ENCODE measurements at places on chromosomes 7 and 10.

GRCh38 chr10:44105696-44106095, 279.2 kb downstream of the CXCL12 start:
- DNase-seq, result no peak

DNA sequence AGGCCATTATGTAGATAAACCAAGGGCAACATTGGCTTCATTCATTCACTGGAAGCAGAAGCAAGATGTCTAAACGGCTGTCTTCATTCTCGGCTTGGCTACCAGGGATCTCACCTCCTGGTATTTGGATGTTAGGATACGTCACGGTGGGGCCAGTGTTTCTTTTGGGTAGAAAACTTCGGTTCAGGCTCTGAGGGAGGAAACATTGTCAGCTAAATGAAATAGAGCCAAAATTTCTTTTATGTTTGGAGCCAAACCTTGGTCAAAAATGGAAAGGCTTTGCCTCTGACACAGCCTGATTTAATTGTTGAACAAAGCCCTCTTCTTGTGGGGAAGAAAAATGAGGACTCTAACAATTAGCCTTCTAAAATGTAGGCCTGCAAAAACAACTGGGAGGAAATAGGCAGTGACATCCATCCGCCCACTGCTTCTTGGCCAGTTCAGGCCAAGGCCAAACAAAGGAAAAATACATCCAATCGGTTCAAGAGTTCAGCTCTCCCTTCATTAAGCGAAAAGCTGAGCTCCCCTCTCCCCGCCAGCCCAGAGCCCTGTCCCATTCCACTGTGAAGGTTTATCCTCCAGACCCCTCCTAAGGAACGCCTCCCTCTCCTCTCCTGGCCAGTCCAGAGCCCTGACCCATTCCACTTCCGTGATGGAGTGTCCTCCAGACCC, 44.4 kb downstream of the PFKFB3 start:
- no peak for DNase-seq

DNA sequence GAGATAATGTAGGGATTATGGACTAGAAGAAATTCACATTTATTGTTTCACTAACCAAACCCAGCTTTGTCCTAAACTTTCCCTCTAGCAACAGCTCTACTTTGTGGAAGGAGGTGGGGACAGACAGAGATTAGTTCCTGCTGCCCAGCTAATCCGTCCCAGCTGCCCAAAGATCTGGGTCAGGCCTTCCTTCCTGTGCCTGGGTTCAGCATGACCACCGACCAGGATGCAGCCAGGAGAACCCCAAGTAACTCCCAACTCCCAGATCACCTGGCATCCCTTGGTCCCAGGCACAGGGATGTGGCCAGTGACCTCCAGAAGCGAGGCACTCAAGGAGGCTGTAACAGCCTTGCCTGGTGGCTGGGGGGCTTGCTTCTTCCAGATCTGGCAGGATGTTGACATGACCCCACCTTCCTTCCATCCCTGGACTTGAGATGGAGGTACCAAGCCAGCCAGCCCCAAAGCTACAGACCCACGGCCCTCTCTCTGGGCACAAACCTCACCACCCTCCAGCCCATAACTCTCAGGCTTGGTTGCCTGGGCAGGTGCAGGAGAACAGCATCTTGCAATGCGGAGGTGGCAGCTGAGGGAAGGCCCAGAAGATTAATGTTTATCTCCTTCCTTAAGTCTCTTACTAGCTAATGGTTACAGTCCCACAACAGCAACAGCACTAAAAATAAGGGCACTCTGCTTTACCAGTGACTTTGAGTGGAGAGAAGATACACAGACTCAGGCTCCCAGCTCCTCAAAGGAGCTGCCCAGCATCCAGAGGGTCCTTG, 11.1 kb downstream of the CAMK2G start:
- no peak for DNase-seq

DNA sequence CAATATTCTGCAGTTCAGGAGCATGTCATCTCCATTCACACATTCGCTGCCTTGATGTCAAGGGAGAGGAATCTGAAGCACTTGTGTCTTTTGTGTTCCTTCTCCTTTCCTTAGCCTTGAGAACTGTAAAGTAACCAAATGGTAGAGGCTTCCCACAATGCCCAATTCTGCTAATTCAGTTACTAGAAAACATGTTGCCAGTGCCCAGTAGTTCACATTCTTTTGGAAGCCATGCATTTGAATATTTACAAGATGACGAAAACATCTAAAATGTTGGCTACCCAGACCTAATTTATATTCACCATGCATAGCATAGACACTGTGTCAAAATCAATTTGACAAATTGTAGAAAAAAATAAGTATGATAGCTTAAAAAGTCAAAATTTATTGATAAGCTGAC, 852.7 kb upstream of the PHF14 start:
- DNase-seq, result no peak

GRCh38 chr10:83987216-83987615, 152.1 kb upstream of the GHITM start:
- no peak for DNase-seq

DNA sequence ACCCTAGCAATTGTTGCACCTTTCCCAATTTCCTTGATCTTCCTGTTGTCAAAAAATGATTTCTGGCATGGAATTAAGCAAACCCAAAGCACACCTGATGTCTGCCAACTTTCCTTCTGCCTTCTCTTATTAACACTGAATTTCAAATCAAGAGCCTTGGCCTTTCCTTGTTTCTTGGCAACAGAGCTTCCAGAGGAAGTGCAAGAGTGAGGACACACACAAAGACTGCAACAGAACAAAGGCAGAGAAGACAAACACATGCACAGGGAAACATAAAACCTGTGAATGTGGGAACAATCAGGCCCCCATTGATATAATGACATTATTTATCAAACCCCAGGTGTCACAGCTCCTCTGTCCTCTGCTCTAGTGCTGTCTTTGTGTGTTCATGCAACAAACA, 73.0 kb upstream of the IL6 start:
- DNase-seq, result no peak

DNA sequence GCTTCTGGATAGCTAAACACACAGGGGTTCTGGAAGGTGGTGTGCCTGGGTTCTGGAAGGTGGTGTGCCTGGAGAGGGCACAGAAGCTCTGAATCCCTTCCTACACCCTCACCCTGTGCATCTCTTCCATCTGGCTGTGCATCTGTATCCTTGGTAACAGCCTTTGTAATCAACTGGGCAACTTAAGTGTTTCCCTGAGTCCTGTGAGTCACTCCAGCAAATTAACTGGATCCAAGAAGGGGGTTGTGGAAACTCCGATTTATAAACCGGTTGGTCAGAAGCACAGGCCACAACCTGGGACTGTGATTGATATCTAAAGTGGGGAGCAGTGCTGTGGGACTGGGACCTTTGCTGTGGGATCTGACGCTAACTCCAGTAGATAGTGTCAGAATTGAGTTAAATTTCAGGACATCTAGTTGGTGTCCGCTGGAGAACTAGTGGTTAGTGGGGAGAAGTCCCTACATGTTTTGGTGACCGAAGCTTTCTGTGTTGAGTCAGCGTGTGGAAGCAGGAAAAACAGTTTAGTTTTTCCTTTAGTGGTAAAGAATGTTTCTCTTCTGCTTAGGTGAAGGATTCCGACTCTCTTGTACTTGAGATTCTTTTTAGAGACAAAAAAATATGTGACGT, 228.1 kb downstream of the BMPER start:
- no peak for DNase-seq

DNA sequence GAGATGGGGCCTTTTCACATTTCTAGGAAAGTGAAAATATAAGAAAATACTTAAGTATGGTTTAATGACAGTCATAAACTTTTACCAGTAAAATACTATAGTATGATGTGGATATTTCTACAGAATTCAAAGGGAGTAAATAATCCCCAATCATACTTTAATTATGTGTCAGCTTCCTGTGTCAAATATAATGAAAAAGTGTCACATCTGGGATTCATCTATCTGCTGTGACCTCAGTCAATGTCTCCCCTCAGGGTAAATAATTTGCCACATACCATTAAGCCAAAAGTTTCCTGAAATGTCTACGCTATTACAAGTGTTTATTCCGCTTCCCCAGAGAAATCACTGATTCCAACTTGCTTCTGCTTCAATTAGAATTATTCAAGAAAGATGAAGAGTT, 110.5 kb downstream of the ITGA8 start:
- DNase-seq, result no peak

DNA sequence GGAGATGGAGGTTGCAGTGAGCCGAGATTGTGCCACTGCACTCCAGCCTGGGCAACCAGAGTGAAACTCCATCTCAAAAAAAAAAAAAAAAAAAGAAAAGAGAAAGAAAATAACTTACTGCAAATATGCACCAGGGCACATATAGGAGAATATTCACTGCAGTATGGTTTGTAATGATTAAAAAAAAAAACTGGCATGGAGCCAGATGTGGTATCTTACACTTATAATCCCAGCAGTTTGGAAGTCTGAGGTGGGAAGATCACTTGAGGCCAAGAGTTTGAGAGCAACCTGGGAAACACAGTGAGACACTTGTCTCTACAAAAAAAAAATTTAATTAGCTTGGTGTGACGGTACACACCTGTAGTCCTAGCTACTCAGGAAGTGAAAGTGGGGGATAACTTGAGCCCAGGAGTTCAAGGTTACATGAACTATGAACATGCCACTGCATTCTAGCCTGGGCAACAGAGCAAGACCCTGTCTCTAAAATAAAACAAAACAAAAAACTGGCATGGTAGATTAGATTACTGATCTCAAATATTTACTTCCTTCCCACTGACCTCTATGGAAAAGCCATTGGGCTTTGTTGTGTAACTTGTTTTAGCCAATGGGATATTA, 85.6 kb downstream of the MICU1 start:
- DNase-seq, result no peak

DNA sequence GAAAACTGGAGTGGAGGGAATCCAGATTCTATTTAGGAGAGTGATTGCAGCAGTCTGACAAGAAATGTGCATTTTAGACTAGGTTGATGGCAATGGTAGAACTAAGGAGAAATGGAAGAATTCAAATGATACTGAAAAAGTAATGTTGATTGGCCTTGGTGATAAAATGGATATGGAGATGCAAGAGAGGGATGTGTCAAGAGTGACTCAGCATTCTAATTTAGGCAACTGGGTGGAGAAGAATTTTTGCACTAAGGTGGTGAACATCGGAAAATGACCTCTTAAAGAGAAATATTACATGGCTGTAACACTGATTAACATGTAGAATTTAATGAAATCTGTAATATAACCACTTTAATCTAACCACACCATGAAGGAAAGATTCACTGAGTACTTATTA, 806.5 kb downstream of the PHTF2 start:
- DNase-seq, result no peak

Measured in activated CD8-positive, alpha-beta memory T cell treated with anti-CD3 and anti-CD28 coated beads, Interleukin-2, amount 50 U/mL, for 48 hours (primary cell).